ENCODE measurements at places on chromosomes 12 and 14. TPM values are rescaled to one million over a fixed set of nuclear protein-coding genes. Genes with fewer than 3 reads are reported as not detected.

DNA sequence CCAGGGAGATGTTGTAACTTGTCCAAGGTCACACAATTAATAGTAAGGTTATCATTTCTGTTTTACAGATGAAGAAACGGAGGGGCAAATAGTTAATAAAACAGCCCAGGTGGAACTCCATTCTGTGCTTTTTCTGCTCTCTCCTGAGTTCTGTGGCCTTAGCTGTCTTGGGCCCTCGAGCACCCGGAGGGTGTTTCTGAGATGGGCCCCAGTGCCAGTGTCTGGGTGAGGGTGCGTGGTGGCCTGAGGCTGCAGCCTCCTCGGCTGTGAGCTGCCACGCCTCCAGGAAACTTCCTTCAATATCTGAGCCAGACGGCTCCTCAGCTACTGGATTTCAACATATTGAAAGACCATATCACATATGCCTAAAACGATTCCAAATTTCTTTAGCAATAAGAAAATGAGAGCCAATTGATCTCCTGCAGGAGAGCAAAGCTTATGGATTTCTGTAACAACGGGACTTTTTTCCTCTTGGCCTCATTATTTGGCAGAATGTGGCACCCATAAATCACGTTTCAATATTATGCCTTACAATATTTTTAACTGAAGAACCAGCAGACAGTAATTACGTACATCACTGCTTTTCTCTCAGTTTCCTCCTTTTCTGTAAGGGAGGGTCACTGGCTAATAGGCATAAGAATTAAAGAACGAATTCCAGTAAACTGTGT, 74.8 kb upstream of the DICER1 start:
- H3K4me1 ChIP-seq: no peaks in the 10 kb centered on the region
- no peak for DNase-seq
- no peak overlapping the region for H3K27ac ChIP-seq

DNA sequence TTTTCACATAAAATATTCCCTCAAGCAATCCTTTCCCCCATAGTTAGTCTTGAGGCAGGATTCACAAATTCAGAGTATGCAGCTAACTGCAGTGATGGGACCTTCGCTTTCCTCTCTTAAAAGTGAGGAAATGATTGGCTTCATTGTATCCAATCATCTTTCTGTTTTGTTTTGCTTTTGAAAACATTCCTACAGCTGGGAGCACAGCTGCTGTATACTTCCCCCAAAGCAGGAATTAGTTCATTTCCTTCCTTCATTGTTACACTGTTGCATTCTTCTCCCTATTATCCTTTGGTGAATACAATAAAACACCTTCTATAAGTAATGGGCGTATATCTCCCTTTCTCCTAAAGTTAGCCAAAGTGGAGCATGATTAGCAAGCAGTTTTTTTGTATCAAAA, 9.4 kb upstream of the GAS2L3 start:
- no peaks in the 10 kb centered on the region for H3K36me3 ChIP-seq
- no peaks in the 10 kb centered on the region for H3K4me1 ChIP-seq
- H3K27ac ChIP-seq: no peak overlapping the region
- H3K27me3 ChIP-seq: peaks cover 20% of the 10 kb centered on the region
- DNase-seq: no peak
- no peak overlapping the region for H3K4me3 ChIP-seq

DNA sequence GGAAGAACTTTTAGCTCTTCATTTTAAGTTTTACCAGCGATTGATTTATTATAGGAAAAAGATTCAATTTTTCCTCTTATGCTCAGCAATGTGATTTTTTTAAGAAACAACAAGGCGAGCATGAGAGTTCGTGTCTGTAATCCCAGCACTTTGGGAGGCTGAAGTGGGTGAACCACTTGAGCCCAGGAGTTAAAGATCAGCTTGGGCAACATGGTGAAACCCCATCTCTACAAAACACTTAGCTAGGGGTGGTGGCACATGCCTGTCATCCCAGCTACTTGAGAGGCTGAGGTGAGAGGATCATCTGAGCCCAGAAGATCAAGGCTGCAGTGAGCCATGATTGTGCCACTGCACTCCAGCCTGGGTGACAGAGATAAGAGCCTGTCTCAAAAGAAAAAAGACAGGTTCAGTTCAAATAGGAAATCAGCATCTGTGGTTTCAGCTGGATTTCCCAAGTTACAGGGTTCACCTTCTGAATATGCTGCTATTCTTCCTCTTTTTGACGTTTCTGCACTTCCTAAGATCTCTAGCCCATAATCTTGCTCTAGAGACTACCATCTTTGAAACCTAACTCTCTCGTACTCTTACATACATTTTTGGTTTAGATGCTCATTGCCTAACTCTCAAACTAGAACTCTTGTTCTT, 274.7 kb downstream of the SEC23A start:
- H3K36me3 ChIP-seq: no peaks in the 10 kb centered on the region
- peaks cover 2% of the 10 kb centered on the region for H3K27me3 ChIP-seq
- no peak for DNase-seq
- H3K4me1 ChIP-seq: no peaks in the 10 kb centered on the region
- no peak overlapping the region for H3K4me3 ChIP-seq
- H3K27ac ChIP-seq: no peak overlapping the region

GRCh38 chr14:76984787-76985375, 43.6 kb downstream of the IRF2BPL start:
- H3K4me3 ChIP-seq: no peak overlapping the region
- no peaks in the 10 kb centered on the region for H3K27me3 ChIP-seq
- DNase-seq: no peak
- H3K4me1 ChIP-seq: peaks cover 12% of the 10 kb centered on the region
- peaks cover 3% of the 10 kb centered on the region for H3K36me3 ChIP-seq
- no peak overlapping the region for H3K27ac ChIP-seq

DNA sequence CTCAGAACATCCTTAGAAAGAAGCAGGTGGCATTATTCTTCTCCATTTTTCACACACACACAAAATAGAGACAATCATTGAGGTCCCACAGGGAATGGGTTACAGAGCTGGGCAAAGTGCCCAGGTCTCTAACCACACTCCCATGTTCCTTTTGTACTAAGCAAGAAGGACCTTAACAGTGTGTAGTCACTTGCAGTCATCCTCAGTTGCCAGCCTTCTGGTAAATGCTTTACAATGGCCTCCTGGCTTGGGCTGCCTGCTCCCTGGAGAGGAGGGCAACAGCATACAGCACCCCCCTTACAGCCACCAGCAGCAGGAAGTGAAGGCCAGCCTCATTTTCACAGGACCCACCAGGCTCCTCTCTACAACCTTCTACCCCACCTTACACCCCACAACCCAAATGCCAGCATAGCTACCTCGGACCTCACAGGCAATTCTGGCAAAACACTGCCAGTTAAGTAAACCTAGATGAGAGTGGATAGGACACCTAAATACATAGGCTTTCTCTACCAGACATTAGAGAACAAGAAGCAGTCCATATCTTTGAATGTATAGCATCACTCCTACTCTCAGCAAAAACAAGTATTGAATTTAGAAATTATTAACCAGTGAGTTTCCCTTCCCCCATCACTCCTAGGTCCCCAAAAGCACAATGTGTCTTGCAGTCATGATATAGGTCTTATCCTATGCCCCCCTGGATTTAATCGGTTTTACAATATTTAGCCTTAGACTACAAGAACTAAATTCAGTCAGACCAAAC, 88.1 kb downstream of the PPP2R5E start:
- peaks cover 20% of the 10 kb centered on the region for H3K36me3 ChIP-seq
- no peaks in the 10 kb centered on the region for H3K27me3 ChIP-seq
- no peak overlapping the region for H3K27ac ChIP-seq
- peaks cover 5% of the 10 kb centered on the region for H3K4me1 ChIP-seq
- no peak for DNase-seq
- no peak overlapping the region for H3K4me3 ChIP-seq

GRCh38 chr12:1351926-1352325, 242.5 kb downstream of the FBXL14 start:
- peaks cover 3% of the 10 kb centered on the region for H3K36me3 ChIP-seq
- no peaks in the 10 kb centered on the region for H3K4me1 ChIP-seq
- no peak overlapping the region for H3K27ac ChIP-seq
- no peak for DNase-seq
- H3K27me3 ChIP-seq: no peaks in the 10 kb centered on the region
- H3K4me3 ChIP-seq: no peak overlapping the region

DNA sequence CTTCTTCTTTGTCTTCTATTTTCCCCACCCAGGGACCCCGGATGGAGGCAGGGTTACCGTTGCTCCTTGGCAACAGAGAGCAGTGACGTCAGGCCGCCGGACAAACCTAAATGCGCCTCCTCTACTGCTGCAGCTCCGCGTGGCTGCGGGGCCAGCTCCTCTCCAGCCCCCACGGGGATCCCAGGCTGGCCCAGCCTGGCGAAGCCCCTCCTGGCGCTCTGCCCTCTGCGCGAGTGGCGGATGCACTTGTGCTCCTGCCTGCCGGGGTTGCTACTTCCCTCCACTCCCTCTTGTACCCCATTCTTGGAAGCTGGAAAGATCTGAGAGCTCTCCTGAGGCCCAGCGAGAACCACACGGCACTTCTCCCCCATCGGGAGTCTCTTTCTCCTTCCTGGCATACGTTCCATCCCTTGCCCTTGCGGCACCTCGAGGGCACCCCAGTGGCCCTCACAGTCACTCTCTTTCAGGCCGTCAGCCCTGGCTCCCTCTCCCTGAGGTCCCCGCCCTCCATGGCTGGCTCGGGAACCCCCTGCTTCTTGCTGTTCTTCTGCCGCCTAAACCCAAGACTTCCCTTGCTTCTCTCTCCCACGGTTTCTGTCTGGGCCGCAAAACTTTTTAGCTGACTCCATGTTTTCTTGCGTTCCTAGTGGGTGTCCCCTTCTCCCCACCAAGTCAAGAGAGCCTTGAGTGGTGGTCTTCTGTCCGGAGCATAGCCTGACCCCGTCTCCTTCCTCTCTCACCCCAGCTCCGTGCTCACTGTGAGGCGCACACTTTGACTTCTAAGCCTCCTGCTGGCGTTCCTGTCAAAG, 121.7 kb downstream of the PAPOLA start:
- H3K27me3 ChIP-seq: peaks cover 14% of the 10 kb centered on the region
- no peak overlapping the region for H3K27ac ChIP-seq
- no peak overlapping the region for H3K4me3 ChIP-seq
- H3K4me1 ChIP-seq: no peaks in the 10 kb centered on the region

GRCh38 chr14:64604001-64604400, 54.2 kb downstream of the PPP1R36 start:
- H3K4me1 ChIP-seq: no peaks in the 10 kb centered on the region
- H3K4me3 ChIP-seq: no peak overlapping the region
- DNase-seq: no peak
- no peaks in the 10 kb centered on the region for H3K36me3 ChIP-seq

Gene ARHGEF25
- total RNA-seq: 2.5 TPM

Gene SERPINA9
- not detected for total RNA-seq

Gene IFI27
- 2.3 TPM for total RNA-seq

Gene MFAP5
- not detected for total RNA-seq

Gene TCL1B
- not detected for total RNA-seq

Gene GPR135
- 0.51 TPM for total RNA-seq

Gene KCNK13
- total RNA-seq: not detected

Gene CABP1
- 0.24 TPM for total RNA-seq

Data from activated CD4-positive, alpha-beta memory T cell treated with anti-CD3 and anti-CD28 coated beads for 36 hours (primary cell).